ENCODE measurements at places on chromosomes 4 and X.

DNA sequence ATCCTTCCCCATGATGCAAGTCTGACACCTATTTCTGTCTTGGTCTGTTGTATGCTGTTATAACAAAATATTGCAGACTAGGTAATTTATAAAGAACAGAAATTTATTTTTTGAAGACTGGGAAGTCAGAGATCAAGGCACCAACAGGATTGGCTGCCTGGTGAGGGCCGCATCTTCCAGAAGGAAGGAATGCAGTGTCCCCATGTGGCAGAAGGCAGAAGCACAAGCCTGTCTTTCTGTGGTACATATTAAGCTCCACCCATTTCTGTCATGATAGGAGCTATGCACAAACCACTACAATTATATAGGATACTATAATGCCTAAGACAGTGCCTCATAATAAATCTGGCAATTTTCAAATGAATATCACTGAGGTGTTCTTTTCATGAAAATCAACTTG lies 502.3 kb upstream of the DIAPH2 start:
- DNase-seq, result no peak

GRCh38 chr4:96429657-96430056 lies 589.8 kb downstream of the PDHA2 start:
- DNase-seq, result no peak

DNA sequence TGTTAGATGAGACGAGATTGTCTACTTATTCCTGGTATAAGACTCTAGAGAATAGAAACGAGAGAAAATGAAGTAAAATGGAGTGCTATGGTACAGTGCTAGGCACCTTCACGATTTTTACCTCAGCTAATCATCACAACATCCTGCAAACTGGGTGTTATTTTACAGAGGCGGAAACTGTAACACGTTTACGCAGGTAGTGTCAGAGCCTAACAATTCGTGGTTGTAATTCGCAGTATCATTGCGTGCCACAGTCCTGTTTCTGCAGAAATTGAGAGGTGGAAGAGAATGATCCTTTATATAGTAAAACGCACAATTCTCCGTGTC lies 383 bp upstream of the TBC1D19 start:
- DNase-seq, result no peak

- no peak for DNase-seq
Measured at GRCh38 chr4:45229206-45229605, 502.9 kb upstream of the GNPDA2 start.

DNA sequence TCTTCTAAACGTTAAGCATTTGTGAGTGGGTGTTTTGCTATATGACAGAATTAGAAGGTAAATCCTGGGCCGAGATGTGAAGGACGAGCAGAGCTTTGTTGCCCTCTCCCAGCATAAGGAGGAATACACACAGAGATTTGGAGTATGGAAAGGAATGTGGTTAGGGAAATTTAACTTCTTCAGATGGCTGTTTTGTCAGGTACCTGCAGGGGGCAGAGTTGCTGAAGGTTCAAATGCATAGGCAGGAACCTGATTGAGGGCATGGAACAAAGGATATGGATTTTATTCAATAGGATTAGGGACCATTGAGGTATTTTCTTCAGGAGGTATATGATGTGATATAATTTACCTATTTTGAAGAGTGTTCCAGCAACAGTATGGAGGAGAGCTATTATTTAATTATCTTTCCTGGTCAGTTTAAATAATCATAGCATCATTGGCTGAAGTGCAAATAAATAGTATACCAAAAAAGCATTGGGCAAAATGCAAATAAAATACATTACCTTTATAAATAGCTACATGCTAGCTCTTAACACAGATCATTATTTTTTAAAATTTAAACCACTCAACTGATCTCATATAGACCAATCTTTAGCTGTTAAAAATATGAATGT lies 143.6 kb downstream of the SLIT2 start:
- no peak for DNase-seq

GRCh38 chr4:48436318-48436717 lies 46.8 kb upstream of the SLC10A4 start:
- no peak for DNase-seq

DNA sequence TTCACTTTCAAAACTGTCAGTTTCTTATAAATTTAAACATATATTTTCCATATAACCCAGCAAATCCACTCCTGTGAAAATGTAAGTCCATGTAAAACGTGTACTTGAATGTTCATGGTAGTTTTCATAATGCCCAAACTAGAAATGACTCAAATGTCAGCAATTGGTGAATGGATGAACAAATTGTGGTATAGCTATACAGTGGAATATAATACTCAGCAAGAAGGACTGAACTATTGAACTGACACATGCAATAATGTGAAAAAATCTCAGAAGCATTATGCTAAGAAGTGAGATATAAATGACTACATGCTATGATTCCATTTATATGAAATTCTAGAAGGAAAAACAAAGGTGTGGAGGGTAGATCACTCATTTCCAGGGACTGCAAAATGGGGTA lies 52.2 kb downstream of the USP53 start:
- no peak for DNase-seq

DNA sequence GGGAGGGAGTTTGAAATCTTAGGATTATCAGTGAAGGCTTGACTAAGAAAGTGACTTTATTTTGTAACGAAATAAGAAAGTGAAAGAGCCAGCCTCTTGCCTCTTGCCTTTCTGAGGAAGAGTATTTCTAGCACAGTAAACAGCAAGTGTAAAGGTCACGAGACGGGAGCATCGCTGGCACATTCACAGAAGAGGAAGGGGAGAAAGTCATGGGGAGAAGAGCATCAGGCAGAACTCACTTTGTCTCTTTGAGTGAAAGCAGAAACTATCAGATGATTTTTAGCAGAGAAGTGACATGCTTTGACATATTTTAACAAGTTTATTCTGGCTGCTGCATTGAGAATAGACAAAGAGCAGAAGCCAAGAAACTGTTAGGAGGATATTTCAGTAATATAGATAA lies 313.8 kb downstream of the CAMK2D start:
- no peak for DNase-seq

- DNase-seq, result no peak
Measured at GRCh38 chrX:17662391-17662790, 74.9 kb upstream of the SCML1 start.

DNA sequence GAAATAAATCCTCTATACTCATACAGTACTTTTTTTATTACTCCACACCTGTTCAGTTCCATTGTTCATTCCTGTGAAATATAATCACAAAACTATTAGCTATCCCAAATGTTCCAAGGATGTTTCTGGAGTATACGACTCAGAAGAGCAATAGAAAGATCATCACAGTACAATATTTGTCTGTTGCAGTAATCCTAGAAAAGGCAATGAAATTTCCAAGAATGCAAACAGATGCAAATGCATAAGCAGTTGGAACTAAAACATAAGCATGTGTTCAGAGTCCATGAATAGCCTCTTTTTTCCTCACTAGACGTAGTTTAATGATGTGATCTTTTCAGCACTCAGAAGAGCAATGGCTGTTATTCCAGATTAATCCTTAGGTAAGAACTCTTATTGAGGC lies 55.2 kb downstream of the RTL3 start:
- no peak for DNase-seq

GRCh38 chr4:87188048-87188447 lies 32.4 kb downstream of the KLHL8 start:
- no peak for DNase-seq

DNA sequence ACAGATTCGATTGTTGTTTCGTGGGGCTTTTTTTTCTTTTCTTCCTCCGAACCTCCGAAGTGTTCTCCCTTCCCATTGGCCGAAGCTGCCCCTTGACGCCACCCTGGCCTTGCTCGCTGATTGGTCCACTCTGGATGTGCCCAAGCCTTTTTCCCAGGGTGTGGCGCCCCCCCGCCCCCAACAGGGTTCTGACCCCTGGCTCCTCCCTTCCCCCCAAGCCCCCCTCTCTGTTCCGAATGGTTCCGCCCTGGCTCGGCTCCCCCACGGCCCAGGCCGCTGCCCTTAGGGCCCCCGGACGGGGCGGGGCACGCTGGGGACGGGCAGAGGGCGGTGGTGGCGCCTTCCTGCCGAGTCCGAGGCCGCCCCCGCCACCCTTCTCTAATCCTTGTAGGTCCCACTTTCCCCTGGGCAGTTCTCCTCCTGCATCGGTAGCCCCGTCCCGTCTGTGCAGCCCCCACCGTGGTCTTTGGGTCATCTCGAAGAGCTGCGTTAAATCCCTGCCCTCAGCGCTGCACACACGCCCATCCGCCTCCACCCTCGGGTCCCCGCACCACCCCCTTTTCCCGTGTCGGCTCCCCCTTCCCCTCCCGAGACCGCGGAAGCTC lies 25.5 kb downstream of the UTP14A start:
- peak; percentile 29 for DNase-seq

- no peak for DNase-seq
Measured at GRCh38 chr4:147318586-147318985, 162.3 kb upstream of the EDNRA start.

DNA sequence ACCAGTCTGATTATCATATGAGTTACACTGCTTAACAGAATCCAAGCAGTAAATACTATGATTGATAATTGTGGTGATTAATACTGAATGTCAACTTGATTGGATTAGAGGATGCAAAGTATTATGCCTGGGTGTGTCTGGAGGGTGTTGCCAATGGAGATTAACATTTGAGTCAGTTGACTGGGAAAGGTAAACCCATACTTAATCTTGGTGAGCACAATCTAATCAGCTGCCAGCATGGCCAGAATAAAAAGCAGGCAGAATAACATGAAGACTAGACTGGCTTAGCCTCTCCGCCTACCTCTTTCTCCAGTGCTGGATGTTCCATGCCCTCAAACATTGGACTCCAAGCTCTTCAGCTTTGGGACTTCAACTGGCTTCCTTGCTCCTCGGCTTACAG lies 961.3 kb downstream of the ADGRL3 start:
- no peak for DNase-seq

DNA sequence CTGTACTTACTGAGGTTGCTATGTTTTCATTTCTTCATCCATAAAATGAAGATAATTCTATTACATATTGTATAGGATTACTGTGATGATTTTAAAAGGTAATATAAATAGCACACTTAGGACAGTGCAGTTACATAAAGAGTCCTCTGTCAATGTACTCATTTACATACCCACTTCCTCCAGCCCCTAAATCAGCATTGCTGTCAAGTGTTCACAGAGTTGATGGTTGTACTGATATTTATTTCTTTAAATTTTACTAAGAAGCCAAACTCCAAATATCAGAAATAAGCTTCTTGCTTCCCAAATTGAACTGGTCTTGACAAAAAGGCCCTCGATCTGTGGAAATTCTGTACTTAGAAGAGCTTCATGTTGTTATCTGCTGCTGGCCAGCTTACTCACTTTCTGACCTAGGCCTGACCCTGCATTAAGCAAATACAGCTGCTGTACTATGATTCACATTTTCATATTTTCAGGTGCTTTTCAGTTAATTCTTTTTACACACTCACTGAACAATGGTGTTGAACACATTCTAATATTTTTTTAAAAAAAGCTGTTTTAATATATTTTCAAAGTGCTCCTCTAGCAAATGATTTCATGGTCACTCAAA lies 259.6 kb downstream of the UNC5C start:
- no peak for DNase-seq

DNA sequence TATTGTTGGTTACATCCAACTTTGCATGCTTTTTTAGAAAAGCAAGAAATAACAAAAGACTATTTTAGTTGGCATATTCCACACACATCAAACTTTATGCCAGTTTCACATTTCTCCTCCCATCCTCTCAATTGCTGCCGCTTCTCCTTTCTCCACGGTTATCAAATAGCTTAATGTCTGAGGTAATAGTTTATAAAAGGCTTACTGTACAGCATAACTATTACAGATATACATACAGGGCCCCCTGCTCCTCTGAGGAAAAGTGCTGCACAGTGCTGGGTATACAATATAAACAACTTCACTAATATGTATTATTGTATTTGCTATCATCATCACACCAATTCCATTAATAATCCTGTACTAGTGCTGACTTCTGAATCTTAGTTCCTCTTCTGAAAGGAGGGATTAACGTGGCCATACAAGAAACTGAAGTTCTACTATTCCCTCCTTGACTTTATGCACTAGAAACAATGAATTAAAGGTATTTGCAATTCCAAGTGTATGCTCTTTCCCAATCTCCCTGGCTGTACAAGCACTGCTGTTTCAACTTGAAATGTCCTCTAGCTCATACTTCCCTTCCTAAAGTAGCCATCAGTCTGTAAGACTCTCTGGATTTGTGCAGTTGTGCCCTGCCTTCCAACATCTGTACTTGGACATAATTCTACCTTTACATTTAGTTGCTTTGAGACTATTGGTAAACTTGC lies 2.5 kb downstream of the CCNI start:
- DNase-seq, result no peak

GRCh38 chrX:16765594-16765993 lies 20.7 kb upstream of the TXLNG start:
- DNase-seq, result no peak

GRCh38 chrX:31420711-31421151 lies 348.9 kb upstream of the FTHL17 start:
- no peak for DNase-seq

GRCh38 chrX:67731061-67731460 lies 187.2 kb downstream of the AR start:
- no peak for DNase-seq

GRCh38 chrX:133606990-133607389 lies 191.7 kb upstream of the GPC4 start:
- no peak for DNase-seq

DNA sequence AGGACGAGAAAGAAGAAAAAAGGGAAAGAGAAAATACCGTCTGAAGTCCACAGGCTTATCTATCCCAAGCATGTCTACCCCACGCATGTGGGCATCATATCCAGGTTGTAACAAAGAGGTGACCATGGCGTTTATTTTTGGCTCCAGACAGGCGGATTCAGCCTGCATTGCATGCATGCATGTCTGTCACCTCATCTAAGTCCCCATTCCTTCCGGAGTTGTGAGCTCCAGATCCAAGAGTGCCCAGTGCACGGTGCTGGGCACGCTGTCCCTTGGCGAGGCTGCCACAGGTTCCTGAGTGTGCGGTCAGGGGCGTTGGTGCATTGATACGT lies 905 bp upstream of the GALNTL6 start:
- no peak for DNase-seq

DNA sequence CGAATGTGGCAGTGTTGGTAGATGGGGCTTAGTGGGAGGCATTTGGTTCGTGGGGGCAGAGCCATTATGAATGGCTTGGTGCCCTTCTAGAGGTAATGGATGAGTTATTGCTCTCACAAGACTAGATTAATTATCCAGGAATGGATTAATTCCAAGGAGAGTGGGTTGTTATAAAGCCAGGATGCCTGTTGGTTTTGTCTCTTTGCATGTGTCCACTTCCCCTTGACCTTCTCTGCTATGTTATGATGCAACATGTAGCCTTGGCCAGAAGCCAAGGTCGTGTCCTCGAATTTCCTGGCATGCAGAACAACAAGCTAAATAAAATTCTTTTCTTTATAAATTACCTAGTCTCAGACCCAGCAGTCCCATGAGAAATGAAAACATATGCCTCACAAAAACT lies 111.2 kb upstream of the PLS3 start:
- no peak for DNase-seq

Measured in stimulated activated CD8-positive, alpha-beta memory T cell treated with anti-CD3 and anti-CD28 coated beads, Interleukin-12 subunit alpha, Interleukin-12 subunit beta, amount 100 ng/mL, for 1 hour (primary cell).